ENCODE measurements at places on chromosomes 7 and 10.

DNA sequence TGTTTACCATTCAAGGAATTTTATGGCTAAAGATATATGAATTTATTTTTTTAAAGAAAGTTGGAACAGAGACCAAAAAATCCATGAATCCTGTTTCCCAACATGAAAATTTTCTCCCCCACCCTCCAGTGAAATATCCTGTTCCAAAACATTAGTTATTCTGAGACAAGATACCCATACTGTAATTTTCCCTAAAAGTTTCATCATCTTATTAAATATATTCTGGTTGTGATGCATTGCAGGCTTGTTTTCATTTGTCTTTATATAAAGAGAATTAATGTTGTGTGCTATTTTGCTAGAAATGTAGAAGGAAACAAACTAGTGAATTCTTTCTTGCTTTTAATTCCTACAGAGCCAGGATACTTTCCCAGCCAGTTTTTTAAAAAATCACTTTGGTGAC, 106.6 kb downstream of the EXOC4 start:
- DNase-seq = no peak

DNA sequence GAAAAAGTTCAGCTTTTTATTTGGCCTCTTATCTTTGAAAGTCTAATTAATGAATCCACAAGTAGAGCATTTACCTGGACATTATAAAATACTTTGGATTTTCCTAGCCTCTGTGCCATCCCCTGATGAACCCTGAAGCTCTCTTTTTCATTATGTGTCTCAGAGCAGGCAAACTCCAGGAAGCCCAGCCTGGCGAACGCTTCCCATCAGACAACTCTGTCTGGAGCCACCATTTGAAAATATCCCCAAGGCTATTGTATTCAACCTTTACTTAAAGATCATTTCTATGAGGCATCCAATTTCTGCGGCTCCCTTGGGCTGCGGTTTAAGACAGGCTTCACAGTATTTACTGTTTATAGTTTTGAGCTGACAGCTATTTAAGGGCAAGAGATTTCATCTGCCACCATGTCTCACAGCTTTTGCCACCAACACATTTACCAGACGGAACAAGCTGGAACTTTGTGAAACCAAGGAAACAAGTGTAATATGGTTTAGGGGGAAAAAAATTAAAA, 257.2 kb upstream of the GLI3 start:
- DNase-seq = no peak

GRCh38 chr7:46982928-46983327, 599.0 kb downstream of the TNS3 start:
- no peak for DNase-seq

DNA sequence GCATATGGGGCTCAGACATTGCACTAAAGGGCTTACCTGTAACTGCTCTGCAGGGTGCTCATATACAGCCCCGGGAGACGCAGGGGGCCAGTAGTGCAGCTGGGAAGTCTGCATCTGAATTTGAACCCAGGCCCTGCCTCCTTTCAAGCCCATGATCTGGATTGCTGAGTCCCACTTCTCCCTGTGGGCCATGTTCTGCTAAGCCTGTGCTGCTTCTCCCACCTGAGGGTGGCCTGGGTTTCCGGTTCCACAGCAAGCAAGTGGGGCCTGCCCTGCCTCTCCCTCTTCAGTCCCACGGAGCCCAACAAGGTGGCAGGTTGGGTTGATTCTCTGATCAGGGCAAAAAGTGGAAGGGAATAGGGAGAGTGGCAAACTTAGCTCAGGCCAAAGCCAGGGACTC, 56.6 kb upstream of the GDF10 start:
- no peak for DNase-seq

GRCh38 chr7:112080441-112080840, 125.8 kb downstream of the DOCK4 start:
- DNase-seq = peak; percentile 85

- DNase-seq = no peak
Measured at GRCh38 chr7:37960483-37960882, 40.0 kb downstream of the EPDR1 start.

- peak; percentile 27 for DNase-seq
Measured at GRCh38 chr10:83542774-83543411, 596.4 kb upstream of the GHITM start.

- no peak for DNase-seq
Measured at GRCh38 chr7:101644879-101645278, 15.8 kb upstream of the MYL10 start.

DNA sequence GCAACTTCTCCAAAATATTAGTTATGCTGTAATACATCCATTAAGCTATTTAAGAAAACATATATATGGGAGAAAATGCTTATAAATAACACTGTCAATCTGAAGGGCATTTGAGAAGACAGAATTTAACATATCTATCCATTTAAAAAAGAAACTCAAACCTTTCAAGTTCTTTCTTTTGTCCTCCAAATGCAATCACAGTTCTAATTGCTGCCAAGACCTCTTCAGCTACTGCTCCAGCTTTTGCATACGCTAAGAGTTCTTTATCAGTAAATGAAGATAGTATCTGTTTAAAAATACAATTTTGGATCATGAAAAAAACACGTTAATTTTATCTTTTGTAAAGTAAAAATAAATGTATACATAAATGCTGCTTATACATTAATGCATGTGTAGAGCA, 39.6 kb downstream of the ABCB1 start:
- DNase-seq = no peak

- DNase-seq = no peak
Measured at GRCh38 chr10:98370831-98371820, 43.9 kb downstream of the PYROXD2 start.

DNA sequence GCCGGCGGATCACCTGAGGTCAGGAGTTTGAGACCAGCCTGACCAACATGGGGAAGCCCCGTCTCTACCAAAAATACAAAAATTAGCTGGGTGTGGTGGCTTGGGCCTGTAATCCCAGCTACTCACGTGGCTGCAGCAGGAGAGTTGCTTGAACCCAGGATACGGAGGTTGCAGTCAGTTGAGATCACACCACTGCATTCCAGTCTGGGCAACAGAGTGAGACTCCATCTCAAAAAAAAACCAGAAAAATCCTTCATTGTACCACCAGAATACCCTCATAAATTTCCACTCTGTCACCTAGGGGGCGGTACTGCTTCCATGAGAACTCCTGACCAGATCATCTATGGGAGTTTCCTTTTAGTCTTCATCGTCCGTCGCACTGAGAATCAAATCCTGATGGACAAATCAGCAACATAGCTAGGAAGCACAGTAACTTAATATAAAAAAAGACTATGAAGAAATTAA, 225.8 kb upstream of the KLF14 start:
- DNase-seq = peak; percentile 72

- no peak for DNase-seq
Measured at GRCh38 chr10:79025199-79025832, 43.5 kb upstream of the ZMIZ1 start.

DNA sequence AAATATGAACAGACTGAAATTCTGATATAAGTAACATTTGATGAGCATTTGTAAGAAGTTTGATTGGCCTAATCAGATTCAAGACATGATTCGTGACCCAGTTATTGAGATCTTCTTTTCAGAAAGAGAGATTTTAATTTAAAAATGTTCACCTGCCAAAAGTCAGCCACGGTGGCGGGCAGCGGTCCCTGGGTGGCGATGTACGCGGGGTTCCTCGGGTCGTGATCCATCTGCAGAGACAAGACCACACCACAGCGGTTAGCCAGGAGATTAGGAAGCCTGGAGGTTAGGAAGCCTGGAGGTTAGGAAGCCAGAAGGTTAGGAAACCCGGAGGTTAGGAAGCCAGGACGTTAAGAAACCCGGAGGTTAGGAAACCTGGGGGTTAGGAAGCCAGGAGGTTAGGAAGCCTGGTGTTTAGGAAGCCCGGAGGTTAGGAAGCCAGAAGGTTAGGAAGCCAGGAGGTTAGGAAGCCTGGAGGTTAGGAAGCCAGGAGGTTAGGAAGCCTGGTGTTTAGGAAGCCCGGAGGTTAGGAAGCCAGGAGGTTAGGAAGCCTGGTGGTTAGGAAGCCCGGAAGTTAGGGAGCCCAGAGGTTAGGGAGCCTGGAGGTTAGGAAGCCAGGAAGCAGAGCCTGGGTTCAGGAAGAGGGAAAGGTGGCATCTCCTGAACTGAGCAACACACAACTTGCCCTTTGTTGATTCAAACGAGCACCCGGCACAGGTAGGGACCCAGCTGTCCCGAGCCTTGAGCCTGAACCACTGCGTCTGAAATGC, 258.5 kb downstream of the DNAJB6 start:
- DNase-seq = no peak

DNA sequence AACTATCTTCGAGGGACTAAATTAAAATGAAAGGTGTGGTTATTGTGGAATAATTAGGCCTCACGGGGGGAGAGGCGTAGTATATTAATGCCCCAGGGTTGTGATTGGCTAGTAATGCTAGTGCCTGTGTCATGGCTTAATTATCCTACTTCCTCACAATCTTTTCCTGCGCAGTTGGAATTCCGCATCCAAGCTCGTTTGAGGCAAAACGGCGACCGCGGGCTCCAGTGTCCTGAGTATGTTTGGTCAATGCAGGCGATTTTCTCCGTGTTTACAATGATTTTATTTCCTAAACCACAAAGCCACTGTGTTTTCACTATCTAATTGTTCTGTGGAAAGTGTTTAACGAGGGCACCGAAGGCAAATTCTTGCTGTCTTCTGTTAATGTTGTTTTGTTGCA, 282.9 kb downstream of the CELF2 start:
- no peak for DNase-seq

- DNase-seq = no peak
Measured at GRCh38 chr7:55469271-55469681, 103.0 kb downstream of the VOPP1 start.

- DNase-seq = peak; percentile 61
Measured at GRCh38 chr7:39937366-39938153, 12.5 kb upstream of the CDK13 start.

GRCh38 chr7:98569691-98570337, 47.3 kb upstream of the NPTX2 start:
- DNase-seq = no peak

DNA sequence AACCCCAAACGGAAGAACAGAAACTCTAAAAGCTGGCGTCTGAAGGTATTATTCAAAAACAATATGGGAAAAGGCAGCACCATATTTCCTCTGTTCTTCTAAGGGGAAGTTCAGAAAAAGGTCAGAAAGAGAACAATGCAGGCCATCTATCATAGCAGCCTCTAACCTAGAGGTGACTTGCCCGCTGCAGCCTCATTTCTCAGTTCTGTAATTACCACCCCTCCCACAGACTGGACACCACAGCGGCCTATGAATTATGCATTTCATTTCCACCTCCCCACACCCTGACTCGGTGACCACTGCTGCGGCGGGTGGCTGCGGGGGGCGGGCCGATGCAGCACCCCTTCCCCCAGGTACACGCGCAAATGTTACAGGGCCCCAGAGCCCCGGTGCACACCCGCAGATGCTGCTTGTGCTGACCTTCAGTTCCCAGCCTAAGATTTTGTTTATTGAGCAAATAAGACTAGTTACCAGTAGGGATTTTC, 125.5 kb downstream of the CLEC2L start:
- no peak for DNase-seq

GRCh38 chr10:110228066-110228465, 20.7 kb downstream of the MXI1 start:
- DNase-seq = no peak

DNA sequence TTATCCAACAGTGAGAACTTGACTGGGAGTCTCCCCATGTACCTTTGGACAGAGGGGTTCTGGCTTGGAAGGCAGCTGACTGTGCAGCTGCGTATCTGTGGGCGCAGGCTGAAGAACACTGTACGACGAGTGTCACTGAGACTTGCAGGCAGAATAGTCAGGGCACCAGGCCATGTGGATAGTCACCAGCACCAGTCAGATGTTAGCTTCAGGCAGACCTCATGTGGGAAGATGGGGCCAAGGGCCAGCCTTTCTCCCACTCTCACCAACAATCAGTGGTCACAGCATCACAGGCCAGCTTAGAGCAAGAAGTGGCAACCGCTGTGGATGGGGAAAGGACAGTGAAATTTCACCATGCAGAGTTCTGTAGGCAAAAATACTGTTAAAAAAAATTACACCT, 43.4 kb upstream of the GJD4 start:
- DNase-seq = no peak

DNA sequence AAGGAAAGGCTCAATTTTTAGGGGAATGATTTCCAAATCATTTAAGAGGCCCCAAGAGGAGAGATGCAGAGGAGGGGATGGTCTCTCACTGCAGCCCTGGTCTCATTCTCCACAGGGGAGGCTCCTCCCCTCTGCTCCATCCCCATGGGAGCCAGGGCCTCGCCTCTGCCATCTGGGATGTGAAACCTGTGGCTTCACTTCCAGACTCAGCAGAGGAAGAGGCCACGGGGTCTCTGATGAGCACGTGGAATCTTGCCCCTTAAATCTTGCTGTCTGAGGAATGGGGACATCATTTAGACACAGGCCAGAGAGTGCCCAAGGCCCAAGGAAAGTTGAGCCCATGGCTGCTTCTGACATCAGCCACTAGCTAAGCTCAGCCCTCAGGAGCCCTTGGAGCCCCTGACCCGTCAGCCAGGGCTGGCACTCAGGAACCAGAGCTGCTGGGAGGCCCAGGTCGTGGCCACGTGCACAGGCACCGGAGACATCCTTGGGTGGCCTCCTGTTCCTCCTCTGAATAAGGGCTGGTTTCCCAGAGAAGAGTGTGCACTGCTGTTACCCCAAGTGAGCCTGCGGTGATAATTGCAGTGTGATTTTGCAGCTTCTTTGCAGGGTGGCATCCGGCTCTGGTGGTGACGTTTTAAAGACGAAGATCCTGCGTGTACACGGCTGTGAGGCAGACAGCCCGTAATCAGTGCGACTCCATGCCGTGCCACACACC, 50.5 kb downstream of the VIPR2 start:
- no peak for DNase-seq

- DNase-seq = no peak
Measured at GRCh38 chr10:81248886-81249285, 626.1 kb upstream of the NRG3 start.

GRCh38 chr7:27162561-27163287, 2.6 kb downstream of the HOXA9 start:
- DNase-seq = peak; percentile 60

DNA sequence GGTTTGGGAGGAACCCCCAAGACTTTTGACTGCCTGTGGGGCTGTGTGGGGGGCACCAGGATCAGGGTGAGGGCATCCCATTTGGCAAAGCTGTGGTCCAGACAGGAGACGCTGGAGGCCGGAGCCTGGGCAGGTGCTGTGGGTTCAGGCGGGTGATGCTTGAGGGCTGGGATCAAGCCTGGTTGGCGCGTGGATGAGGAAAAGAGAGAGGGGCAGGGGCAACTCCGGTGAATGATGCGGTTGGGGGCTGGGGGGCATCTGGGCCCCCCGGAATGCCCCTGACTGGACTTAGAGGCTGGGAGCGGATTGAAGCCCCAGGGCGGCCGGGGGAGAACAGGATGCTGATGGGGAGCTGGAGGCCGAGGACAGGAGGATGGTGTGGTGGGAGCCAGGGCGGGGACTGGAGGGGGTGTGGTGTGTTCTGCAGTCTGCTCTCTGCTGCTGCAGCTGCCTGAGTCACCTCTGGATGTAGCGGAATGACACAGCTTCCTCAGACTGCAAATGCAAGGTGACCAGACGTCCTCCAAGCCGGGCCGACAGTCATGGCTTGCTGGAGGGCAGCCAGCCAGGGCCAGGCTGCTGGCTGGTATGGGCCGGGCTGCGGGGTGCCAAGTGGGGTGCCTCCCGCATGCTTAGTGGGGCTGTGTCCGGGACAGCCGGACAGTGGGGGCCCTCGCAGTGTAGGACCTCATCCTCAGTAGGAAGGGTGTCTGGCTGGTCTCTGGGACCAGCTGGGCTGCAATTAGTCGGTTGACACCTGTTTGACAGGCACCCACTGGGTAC, 3.2 kb downstream of the MAFK start:
- DNase-seq = no peak
